AG09319 (cell line): ENCODE measurements at places on chromosomes 11 and 22.

DNA sequence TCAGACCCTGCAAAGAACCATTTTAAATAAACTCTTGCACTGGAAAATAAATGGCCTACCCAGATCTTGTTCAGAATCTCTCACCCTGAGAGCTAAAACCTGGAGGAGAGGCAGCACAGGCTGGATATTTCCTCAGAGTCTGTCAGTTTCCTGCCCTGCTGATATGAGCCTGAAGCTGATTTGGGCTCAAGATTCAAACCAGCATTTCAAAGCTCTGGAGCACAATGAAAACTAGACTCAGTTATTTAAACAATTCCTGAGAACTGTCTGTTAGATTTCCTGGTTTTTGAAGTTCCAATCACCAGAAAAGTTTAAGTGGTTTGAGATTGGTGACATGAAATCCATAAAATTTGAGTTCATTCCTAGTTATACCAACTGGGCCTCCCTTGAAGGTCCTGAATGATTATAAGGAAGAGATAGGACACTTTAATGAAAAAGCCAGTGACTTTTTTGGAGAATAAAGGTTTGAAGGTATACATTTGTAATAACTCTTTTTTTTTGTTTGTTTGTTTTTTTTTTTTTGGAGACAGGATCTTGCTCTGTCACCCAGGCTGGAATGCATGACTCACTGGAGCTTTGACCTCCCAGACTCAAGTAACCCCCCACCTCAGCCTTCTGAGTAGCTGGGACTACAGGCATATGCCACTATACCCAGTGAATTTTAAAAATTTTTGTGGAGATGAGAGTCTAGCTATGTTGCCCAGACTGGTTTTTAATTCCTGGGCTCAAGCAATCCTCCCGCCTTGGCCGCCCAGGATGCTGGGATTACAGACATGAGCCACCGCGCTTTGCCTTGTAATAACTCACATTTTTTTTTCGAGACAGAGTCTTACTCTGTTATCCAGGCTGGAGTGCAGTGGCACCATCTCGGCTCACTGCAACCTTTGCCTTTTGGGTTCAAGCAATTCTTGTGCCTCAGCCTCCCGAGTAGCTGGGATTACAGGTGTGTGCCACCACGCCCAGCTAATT lies 8.0 kb upstream of the ESAM start:
- no peak for DNase-seq

DNA sequence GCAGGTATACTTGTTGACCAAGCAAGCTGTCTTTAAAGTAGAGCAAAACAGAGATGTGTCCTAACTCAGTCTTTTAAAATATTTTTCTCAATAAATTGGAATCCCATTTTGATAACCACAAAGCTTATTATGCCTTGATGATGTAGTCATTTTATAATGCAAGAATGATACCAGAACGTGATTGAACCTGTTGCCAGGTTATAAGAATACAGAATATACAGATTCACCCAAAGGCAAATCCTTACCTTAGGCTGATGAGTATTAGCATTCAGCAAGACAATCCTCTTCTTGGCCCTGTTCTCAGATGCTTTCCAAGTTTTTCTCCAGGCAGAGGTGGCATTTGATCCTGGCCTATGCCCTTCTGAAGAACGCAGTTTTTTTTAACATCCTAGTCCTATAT lies 76.1 kb downstream of the PPFIBP2 start:
- no peak for DNase-seq

DNA sequence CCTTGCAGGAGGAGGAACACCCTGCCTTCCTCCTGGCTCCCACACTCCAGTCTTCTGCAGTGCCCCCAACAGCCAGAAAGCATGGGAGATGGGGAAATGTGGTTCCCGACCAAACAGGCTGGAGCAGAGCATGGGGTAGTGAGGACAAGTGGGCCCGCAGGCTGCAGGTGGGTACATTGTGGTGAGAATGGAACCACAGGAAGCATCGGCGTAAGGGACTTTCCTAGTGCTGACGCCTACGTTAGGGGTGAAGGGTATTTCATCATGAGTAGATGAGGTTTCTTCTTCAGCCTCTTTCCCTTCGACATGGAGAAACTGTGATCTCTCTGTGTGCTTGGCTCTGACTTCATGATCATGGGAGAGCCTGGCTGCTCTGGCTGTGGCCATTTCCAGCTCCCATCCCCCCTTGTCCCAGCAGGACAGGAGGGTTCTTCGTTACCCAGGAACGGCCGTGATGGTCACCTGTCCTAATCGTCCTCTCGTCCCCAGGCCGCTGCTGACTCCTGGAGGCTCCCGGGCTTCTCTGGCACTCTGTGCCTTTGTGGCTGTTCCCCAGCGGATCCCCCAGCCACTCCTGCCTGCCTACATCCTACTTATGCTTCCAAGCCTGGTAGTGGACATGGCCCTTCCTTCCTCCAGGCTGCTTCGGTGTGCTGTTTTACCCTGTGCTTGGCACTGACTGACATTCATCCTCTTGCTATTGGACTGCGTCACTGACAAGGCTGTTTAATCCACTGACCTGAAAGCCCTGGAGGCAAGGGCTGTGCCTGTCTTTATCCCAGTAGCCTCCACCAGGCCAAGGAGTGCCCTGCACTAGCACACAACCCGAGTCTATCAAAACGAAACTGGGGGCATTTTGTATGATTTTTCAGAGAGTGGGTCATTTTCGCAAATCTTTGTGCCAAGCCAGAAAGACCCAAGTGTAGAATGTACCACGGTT lies 65.2 kb upstream of the CECR2 start:
- no peak for DNase-seq

GRCh38 chr11:63939397-63939891 lies 642 bp downstream of the NAA40 start:
- no peak for DNase-seq

DNA sequence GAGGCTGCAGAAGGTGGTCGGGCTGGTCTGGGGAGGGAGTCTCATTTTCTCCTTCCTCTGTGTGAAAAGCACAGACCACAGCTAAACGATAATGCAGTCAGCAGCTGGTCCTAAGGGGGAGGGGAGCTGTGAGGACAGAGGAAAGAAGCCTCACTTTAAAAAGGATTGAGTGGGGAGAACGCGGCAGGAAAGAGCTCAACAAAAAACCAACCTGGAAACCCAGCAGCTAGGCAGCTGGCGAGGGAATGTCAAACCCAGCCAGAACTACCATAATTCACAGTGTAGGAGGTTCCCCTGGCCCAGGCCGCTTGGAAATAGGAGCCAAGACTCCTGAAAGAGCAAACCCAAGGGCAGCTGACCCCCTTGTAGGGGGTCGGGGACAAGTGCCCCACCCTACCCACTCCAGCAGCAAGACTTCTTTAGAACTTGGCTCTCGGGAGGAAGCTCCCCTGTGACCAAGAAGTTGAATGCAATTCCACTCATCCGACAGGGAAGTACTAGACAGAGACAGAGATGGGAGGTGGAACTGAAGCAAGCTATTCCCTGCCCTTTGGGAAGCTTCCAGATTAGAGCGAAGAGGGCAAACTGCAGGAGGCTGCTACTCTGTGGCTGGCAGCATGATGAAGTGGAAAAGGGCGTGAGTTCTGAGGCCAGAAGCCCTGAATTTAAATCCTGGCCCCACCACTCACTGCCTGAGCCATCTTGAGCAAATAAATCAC lies 16.5 kb upstream of the DGKZ start:
- no peak for DNase-seq

- DNase-seq: no peak
Measured at GRCh38 chr11:101498891-101499290, 84.9 kb downstream of the TRPC6 start.

DNA sequence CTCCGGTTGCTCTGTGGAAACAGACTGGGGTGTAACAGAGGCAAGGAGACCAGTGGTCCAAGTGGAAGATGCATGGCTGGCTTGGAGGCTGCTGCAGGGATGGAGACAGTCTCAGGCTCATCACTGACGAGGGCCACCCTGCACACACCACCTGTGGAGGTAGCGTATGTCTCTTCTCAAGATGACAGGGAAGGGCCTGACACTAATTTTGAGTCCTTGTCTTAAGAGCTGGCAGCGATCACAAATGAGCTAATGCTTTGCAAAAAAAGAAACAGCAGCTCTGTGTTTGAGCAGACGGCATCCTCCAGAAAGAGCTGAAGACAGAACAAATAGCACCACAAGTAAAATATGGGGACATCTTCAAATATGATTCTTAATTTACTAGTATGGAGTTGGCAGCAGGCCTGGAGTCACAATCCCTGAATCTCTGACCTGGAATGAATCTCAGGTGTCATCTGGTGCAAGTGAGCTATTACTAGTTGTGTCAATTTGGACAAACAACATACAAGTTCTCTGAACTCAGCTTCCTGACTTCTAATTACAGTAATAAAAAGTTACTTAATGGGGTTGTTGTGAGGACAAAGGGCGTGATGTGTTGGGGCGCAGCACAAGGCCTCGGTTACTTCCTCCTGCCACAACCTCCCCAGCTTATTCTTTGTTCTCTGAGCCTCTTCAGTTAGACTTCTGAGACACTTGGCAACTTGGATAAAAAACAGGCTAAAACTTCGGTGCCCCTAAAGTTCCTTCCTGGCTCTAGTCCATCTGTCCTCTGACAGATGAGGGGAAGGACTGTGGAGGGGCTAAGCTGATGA lies 95.2 kb upstream of the BID start:
- DNase-seq: no peak

GRCh38 chr11:35304386-35304775 lies 115.0 kb downstream of the SLC1A2 start:
- peak; percentile 49 for DNase-seq

GRCh38 chr22:41862530-41863266 lies 29.8 kb downstream of the SREBF2 start:
- no peak for DNase-seq

- DNase-seq: no peak
Measured at GRCh38 chr22:37802310-37803194, 5.2 kb upstream of the GCAT start.

DNA sequence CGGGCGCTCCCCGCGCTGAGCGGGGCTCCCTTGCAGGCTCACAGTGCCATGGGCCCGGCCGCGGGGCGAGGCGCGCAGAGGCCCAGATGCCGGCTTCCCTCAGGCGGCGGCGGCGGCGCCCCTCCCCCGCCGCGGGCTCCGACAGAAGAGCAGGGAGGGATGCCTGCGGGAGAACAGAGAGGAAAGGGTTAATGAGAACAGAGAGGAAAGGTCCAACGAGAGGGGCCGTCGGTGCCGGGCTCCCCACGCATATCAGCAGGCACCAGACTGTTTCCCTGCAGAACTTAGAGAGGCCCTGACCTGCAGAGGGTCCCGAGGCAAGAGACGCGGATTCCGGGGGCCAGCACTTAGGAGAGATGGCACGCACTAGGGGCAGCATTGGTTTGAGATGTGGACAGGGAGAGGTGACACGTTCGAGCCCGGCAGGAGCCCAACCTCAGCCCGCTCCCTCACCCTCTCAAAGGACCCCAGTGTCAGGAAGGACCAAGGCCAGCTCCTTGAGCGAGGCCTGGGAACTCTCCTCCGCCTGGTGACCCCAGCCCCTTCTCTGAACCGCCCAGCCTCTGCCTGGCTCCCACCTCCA lies 9.1 kb downstream of the NRXN2 start:
- no peak for DNase-seq

- no peak for DNase-seq
Measured at GRCh38 chr11:78907636-78908035, 333.0 kb upstream of the NARS2 start.

GRCh38 chr11:130223291-130223971 lies 63.8 kb downstream of the ST14 start:
- no peak for DNase-seq

GRCh38 chr11:104583857-104584256 lies 314.4 kb downstream of the CASP12 start:
- no peak for DNase-seq

DNA sequence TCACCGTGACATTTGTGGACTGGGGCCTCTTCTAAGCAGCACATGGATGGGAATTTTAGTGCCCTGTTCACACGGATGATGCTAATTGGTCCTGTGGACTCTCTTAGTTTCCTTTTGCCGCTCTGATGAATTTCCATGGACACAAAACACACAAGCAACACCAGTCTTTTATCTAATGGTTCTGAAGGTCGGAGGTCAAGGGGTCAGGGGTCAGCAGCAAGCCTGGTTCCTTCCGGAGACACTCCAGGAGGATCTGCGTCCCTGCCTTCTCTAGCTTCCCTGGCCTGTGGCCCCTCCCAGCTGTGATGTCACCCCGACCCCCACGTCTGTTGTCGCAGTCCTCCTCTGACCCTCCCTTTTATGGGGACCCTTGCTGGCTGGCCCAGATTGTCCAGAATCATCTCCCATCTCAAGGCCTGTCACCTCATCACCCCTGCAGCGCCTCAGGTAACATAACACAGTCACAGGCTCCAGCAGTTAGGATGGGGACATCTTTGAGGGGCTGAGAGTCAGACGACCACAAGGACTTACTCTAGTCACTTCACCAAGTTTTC lies 6.8 kb downstream of the NADSYN1 start:
- no peak for DNase-seq

- no peak for DNase-seq
Measured at GRCh38 chr11:114058871-114059277, 637 bp upstream of the ZBTB16 start.

GRCh38 chr22:48624401-48624800 lies 1203.3 kb downstream of the BRD1 start:
- no peak for DNase-seq

- no peak for DNase-seq
Measured at GRCh38 chr11:72686639-72687220, 12.5 kb upstream of the PDE2A start.

DNA sequence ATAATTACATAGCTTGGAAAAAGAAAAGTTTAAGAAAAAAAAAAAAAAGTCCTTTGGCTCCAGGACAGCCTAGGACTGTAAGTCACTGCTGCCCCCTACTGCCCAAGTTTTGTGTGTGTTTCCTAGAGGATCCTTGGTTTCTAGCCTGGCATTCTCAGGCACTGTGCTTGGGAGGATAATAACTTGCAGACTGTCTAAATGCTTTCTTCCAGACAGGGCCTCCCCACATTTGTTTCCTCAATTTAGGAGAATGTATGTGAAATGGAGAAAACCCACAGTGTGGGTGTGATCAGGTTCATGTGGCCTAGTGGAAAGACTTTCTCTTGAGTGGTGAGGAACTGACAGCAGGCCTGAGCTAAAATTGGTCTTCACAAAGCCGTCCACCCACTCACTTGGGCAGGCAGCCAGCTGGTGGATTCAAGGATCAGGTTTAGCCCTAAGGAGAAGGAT lies 191.0 kb downstream of the NAV2 start:
- peak; percentile 79 for DNase-seq

- no peak for DNase-seq
Measured at GRCh38 chr11:93500759-93501158, 42.4 kb downstream of the SMCO4 start.

- no peak for DNase-seq
Measured at GRCh38 chr11:131397675-131398074, 27.3 kb downstream of the NTM start.
